ENCODE measurements at places on chromosomes 13 and 19.

- DNase-seq: no peak
Measured at GRCh38 chr19:55986487-55986886, at the start of gene NLRP5. Gene NLRP5, plus strand, starts transcription at chr19:55986775.

GRCh38 chr19:51142119-51142518 lies at the start of gene SIGLEC7:
Gene SIGLEC7, plus strand, starts transcription at chr19:51142301. Its CDS starts 69 bp downstream, at chr19:51142370.
- no peak for DNase-seq

GRCh38 chr13:113548171-113548641 lies 36.3 kb upstream of the TFDP1 start:
- no peak for DNase-seq

GRCh38 chr13:85590231-85590931 lies 208.8 kb downstream of the SLITRK6 start:
- no peak for DNase-seq

GRCh38 chr13:78309497-78310180 lies 293.7 kb downstream of the POU4F1 start:
- no peak for DNase-seq

GRCh38 chr13:82947683-82948082 lies 934.6 kb downstream of the SLITRK1 start:
- no peak for DNase-seq

GRCh38 chr13:42524487-42525034 lies 49.4 kb upstream of the TNFSF11 start:
- DNase-seq: no peak

DNA sequence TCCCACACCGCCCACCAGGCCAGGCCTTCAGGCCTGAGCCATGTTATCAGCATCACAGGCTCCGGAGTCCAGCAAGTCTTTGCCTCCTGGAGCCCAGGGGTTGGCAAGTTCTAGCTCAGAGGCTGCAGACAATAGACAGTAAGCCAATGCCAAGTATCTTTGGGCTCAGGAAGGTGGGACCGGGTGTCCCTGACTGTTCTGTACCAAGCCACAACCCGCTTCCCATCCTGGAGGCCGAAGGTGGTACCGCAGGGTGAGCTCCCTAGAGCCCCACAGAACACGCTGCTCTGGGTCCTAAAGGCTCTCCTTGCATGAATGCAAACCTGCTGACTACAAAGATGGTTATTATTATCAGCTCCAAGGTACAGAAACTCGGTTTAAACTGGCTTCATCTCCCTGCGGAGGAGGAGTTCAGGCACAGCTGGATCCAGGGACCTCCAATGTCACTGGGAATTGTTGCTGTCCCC lies 5.5 kb upstream of the FSTL3 start:
- no peak for DNase-seq

GRCh38 chr13:110275931-110276552 lies 30.9 kb downstream of the COL4A1 start:
- DNase-seq: no peak

GRCh38 chr13:26749285-26749684 lies 11.3 kb downstream of the GPR12 start:
- DNase-seq: no peak

GRCh38 chr19:57615346-57615745 lies 1.3 kb downstream of the ZNF134 start:
- DNase-seq: no peak

DNA sequence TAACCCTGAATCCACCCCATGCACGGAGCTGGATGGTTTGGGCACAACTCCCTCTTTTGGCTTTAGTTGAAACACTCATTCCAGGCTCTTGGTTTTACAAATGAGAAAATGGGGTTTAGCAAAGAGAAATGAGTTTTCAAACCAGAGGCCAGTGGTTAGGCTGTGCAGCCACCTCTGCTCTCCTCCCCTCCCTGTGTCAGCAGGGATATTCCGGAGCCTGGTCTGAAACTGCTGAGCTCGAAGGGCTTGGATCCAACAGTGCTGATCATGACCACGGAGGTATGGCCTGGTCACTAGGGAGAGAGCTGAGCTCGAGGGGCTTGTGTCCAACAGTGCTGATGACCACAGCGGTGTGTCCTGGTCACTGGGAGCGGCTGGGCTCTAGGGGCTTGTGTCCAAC lies 41.5 kb downstream of the ZNF787 start:
- DNase-seq: no peak

DNA sequence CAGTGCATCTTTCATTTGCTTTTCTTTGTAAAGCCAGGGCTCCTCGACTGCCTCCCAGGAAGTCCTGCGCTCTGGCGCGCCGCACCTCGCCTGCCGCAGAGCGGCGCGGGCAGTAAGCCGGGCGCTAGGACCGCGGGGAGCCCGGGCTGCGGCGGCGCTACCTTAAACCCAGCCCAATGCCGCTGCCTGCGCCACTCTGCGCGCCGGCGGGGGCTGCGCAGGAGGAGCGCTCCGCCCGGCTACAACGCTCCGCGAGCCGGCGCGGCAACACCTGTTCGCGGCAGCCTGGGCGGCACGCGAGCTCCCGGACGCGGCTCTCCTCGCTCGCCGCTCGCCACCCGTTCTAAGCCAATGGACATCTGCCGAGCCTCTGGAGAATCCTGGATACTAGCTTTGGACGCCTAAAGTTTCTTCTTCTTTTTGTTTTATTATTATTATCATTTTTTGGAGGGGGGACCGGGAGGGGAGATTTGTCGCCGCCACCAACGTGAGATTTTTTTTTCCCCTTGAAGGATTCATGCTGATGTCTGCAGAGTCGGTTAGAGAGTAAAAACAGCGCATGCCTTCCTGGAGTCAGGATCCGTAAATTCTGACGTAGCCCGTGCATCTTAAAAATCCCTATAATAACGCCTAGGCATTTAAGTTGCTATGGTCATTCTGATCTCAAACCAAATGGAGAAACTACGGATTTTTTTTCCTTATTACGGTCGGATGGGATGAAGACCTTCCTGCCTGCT lies at the start of gene FGF9:
TSS of gene FGF9 (plus strand) at position 191 of the 737 bp plus-strand sequence. CDS start 840 bp downstream, outside the sequence.
- DNase-seq: peak; percentile 76

GRCh38 chr19:48678201-48678600 lies 5.4 kb upstream of the NTN5 start:
- no peak for DNase-seq

GRCh38 chr13:113579686-113580085 lies 4.9 kb upstream of the TFDP1 start:
- DNase-seq: no peak

- DNase-seq: no peak
Measured at GRCh38 chr19:1745589-1746031, 7.7 kb upstream of the ONECUT3 start.

DNA sequence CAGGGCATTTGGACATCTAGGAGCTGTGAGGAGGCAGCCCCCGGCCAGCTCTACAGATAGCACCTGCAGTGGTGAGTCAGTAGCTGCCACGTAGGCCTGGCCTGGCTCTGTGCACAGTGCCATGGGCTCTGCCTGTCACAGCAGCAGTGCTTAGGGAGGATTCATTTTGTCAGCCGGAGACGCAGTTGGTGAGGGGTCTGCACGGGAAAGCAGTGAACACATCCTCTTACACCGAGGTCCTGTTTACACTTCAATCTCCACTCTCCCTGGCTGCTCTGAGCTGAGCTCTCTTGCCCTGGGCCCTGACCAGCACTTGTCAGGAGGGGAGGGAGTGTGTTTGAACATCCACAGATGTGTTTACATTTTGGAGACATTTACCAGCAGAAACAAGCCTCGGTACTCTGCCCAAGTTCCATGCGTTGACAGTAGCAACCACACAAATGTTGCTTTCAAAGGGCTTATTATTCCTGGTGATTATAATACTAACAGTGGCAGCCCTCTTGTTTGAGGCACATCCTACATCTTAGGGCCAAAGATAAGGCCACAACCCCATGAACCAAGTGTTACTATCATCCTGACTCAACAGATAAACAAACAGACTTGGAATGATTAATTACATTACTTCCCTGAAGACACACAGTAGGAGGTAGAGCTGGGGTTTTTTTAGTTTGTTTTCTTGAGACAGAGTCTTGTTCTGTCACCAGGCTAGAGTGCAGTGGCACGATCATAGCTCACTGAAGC lies 148.9 kb downstream of the USP12 start:
- DNase-seq: no peak

DNA sequence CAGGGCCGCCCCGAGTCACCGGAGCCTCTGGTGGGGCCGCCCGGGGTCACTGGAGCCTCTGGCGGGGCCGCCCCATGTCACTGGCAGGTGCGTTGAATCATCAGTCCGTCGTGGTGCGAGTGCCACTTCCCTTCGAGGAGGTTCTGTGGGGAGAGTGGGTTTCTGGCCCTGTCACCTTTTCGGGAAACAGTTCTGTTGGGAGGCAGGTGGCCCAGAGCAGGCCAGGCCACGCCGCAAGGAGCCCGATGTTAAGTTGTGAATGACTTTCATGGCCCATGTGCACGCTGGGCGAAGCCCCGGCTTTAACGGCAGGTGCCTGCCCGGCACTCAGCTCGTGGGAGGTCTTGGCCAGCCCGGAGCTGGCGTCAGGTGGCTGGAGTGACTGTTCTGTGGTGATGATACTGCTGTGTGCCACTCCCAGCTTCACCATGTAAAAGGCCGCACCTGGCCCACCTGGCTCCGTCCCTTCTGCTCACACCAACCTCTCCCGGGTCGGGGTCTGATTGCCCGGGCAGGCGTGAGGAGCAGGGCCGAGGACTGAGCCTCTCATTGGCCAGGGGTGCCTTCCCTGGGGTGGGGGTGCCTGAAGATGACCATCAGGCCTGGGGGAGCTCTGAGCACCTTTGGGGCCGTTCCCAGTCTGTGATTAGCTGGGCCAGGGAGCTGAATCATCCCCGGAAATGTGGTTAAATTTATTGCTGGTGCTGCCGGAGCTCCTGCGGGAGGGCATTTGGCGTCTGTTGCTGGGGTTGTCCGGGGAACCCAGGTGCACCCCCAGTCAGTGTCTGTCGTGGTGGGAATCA lies 29.2 kb downstream of the CSNK1G2 start:
- no peak for DNase-seq

DNA sequence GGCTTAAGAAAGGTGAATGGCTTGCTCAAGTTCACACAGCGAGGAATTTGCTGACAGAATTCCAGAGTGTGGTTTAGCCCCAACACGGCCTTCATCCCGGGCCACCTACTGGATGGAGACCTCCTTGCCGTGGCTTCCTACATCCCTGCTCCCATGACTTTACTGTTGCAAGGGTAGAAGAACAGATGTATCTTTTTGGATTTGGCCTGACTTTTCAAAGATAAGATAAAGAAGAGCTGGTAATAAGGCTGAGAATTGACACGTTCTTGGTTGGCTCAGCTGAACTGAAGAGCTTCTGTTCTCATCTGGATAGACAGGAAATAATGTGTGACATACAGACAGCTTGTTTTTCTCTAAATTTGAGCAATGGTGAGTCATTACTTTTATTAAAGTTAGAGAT lies 113.1 kb downstream of the KLF5 start:
- DNase-seq: no peak

GRCh38 chr13:73082895-73083294 lies 24.1 kb downstream of the KLF5 start:
- no peak for DNase-seq

GRCh38 chr13:98405690-98406344 lies 171.1 kb downstream of the STK24 start:
- DNase-seq: no peak

DNA sequence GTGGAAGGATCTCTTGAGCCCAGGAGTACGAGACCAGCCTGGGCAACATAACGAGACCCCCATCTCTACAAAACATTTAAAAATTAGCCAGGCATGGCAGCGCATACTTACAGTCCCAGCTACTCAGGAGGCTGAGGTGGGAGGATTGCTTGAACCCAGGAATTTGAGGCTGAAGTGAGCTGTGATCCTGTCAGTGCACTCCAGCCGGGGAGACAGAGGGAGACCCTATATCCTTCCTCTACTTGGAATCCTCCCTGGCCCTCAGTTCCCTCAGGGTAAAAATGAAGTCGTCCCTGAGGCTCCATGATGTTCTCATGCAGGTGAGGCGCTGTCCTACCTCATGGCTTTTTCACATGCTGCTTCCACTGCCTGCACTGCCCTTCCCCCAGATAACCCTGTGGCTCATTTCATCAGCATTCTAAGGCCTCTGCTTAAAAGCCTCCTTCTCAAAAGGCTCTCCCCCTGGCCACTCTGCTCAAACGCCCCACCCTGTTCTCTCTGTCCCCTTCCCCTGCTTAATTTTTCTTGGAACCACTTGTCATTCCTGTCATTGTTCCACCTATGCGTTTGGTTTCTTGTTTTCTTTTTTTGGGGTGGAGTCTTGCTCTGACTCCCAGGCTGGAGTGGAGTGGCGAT lies 19.2 kb downstream of the DNM2 start:
- no peak for DNase-seq

DNA sequence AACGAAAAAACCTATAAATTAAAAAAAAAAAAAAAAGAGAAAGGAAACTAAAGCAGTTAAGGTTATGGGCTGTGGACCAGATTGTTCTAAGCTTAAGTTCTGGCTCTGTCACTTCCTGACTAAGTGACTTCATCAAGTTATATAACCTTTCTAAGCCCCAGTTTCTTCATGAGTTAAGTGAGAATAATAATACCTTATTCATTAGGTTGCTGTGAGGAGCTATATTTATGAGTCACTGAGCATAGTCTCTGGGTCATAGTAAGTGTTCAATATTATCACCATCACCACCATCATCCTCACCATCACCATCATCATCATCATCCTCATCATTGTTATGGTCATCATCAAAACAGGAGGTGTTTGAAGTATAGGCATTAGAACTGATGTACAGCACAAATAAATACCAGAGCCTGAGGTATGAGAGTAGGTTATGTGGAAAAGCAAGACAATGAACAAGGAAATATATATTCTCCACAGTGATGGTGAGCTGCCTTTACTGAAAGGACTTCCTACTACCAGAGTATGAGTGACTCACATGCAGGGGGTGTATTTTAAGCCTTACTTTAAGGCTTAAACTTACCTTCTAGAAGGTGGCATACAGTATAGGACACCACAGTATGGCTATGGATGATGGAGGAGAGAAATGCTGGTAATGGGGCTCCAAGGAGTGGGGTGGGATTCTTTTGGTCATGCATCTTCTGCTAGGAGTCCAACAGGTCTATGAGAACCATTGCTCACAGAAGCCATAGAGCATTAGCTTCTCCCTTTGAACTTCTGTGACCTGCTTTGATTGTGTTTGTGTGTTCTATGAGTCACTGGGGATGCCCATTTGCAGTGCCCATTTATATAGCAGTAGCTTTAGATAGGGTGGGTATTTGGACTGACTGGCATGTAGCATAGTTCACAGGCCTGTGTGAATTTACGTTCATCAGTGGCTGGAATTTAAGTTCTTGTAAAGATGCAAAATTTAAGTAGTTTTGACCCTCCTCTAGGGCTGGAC lies 104.4 kb downstream of the KLF5 start:
- DNase-seq: no peak

DNA sequence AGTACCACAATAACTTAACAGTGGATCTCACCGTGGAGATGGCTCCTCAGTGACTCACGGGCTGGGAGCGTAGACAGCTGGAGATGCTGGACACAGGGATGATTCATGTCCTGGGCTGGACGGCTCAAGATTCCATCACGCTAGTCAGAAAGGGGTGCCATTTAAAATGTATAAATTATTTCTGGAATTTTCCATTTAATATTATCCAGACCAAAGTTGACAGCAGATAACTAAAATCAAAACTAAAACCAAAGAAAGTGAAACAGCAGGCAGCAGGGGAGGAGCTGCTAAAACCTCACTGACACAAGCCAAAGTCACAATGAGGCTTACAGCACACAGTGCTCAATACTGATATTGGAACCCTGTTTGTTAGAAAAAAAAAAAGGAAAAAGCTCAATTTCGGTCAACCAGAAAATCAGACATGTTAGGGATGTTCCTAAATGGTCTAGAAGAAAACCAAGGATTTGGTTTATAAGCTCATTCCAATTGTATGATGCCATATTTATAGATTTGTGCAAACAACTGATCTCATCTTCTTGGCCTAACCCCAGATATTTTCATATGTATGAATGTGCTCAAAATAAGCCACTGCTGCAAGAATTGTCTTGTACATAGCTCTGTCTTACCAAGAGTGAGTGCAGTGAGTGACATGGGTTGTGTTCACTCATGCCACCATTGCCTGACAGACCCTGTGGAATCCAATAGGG lies 111.8 kb downstream of the SACS start:
- no peak for DNase-seq

- DNase-seq: no peak
Measured at GRCh38 chr13:76533251-76533650, 353.0 kb downstream of the KCTD12 start.

Measured in stimulated activated CD4-positive, alpha-beta T cell treated with anti-CD3 and anti-CD28 coated beads, Interleukin-4, amount 100 ng/mL, for 48 hours (primary cell).